ENCODE measurements at places on chromosomes 2 and 18.

- DNase-seq: no peak
These were observed 21.6 kb downstream of the OSR1 start for GRCh38 chr2:19336781-19337180.

- no peak for DNase-seq
These were observed 93.5 kb downstream of the OSBPL6 start for GRCh38 chr2:178287652-178288344.

- no peak for DNase-seq
These were observed 78.0 kb downstream of the DTNB start for GRCh38 chr2:25595393-25595792.

DNA sequence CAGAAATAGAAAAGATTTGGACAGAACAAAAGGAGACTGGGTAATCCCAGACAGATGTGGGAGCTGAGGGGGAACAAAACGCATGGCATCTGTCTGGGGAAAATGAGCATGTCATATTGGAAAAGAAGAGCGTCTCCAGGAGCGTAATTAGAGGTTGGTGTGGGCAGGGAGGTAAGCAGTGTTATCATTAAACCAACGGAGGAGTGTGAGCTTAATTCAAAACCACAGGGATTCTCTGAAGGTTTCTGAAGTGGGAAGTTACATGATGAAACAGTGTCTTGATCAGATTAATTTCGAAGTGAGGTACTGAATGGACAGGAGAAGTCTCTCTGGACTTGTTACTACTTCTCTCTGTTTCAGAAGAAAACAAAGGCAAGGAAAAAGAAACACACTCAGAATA is 53.3 kb downstream of the DTNB start:
- no peak for DNase-seq

GRCh38 chr2:43084699-43085091 is 141.7 kb downstream of the ZFP36L2 start:
- DNase-seq: no peak

DNA sequence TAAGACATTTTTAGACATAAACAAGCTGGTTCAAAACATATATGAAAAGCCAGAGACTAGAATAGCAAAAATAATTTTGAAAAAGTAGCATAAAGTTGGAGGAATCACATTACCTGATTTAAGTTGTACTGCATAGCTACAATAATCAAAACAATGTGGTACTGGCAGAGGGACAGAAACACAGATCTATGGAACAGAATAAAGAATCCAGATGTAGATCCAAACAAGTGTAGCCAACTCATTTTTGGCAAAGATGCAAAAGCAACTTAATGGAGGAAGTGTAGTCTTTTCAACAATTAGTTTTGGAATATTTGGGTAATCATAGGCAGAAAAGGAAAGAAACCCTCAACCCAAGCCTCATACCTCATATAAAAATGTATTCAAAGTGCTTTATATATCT is 278.7 kb upstream of the ZNF521 start:
- no peak for DNase-seq
